NCI-H774 (cell line): ENCODE measurements at places on chromosomes 1 and 21.
A peak's percentile ranks its signal among the peaks of the same experiment; 100 is the strongest.

DNA sequence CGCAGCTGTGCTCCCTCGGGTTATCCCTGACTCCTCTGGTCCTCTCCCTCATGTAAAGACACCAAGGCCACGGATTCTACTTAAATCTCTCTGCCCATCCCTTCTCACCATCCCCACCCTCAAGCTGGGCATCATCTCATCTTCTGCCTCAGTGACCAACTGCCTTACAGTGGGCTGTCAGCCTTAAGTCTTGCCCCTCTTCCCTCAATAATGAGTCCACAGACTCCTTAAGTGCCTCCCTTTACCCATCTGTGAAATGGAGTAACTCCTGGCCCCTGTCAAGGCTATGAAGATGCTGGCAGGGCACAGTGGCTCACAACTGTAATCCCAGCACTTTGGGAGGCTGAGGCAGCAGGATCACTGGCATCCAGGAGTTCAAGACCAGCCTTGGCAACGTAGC, 12.1 kb downstream of the SH3BGRL3 start:
- DNase-seq, result no peak

- peak; percentile 92 for DNase-seq
Observed at GRCh38 chr1:88892357-88892877, 1.1 kb upstream of the GTF2B start.

GRCh38 chr1:58687516-58687915, 12.3 kb downstream of the MYSM1 start:
- no peak for DNase-seq

DNA sequence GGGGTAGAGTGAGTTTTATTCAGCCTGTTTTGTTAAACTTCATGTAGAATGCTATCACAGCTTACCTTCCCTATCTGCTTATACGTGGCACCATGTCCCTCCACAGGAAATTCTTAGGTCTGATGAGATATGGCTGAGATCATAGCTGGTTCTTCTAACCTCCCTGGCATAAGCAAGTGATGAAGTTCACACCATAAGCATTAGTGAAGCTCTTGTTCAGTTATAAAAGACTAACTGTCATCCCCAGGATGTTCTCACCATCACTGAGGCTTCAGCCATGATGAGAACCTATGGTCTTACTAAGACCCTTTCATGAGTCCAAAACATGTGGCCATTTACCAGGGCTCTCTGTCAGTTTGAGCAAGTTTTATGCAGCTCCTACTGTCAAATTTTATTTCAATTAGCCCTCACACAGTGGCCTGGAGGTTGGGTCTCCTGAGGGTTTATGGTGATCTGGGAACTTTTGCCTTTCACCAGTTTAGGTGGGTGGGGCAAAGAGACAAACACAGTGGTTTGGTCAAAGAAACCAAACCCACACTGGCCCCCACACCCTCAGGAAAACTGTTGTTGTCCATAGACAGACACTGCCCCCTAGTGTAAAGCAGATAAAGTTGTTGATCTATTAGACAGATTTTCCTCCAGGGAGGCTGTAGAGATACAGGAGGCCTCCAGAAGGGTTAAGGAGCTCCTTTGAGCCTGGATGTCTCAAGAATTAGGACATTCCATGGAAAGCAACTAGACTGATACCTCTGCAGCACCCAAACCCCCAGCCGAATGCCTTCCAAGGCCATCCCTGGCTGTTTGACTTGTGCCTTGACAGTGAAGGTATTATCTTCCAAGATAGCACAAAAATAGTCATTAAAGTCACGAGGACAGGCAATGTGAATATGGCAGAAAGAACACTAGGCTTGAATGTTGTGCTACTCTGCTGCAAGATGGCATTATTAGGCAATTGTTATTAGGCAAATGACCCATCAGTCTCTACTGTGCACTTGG, 5.0 kb downstream of the SLC22A15 start:
- DNase-seq, result peak; percentile 12

DNA sequence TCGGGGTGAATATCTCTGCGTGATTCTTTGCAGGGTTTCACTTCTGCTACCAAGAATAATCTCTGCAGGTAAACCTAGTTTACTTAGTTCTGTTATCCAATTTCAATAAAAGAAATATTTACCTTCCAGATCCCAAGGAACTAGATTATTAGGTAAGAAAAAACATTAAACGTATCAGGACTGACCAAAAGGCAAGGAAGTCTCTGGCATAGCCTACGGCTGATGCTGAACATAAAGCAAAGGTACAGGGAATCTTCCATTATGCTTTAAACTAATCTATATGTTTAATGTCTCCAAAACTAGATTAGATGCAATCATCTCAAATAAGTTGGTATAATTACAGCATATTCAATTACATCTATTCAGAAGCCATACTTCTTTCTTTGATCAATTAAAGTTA, 168.9 kb downstream of the KCNK2 start:
- no peak for DNase-seq

- DNase-seq, result peak; percentile 70
Observed at GRCh38 chr1:214439352-214440119, 111.9 kb downstream of the PTPN14 start.

- DNase-seq, result no peak
Observed at GRCh38 chr1:242425232-242425631, 99.3 kb downstream of the PLD5 start.

- peak; percentile 27 for DNase-seq
Observed at GRCh38 chr1:43414634-43415223, 25.0 kb downstream of the SZT2 start.

GRCh38 chr1:196640976-196641375, 10.9 kb upstream of the CFH start:
- no peak for DNase-seq

GRCh38 chr1:225651376-225651871, 1.5 kb downstream of the ENAH start:
- DNase-seq, result no peak

GRCh38 chr1:12080773-12081556, 17.9 kb downstream of the TNFRSF8 start:
- no peak for DNase-seq

- DNase-seq, result peak; percentile 36
Observed at GRCh38 chr1:23168445-23169194, at the start of gene LUZP1. LUZP1 (minus strand) TSS chr1:23168856.

GRCh38 chr1:222443566-222443965, 104.3 kb downstream of the HHIPL2 start:
- DNase-seq, result no peak

DNA sequence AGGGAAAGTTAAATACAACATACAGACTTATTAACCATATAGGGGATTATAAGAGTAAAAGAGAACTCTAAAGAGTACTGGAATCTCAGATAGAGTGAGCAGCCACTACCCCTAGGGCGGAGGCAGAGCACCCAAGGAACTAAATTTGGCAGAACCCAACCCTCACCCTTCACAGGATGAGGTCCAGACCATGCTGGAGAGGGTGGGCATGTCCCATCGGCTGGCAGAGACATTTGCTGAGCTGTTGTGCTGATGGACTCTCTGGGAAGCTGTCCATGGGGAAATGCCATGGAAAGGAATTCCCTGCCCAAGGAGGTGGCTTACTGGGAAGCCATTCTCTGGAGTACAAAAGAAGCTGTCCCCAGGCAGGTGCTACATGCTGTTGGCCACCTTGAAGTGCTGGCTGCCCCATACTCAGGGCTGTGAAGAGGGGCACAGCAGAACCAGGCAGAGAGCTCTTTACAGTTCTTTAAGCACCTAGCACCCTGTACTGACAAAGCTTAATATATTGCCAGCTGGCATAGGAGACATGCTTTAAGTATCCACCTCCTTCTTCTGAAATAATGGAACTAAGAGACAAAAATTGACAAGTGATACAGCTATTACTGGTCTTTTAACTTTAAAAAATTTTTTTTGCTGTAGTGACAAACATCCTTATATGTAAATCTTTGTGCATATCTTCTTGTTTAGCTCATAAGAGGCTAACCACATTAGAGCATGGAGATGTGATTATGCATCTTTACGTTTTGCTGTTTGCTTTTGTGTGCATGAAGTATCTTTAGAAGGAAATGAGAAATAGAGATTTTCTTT, 29.6 kb downstream of the TSNAX start:
- DNase-seq, result no peak

DNA sequence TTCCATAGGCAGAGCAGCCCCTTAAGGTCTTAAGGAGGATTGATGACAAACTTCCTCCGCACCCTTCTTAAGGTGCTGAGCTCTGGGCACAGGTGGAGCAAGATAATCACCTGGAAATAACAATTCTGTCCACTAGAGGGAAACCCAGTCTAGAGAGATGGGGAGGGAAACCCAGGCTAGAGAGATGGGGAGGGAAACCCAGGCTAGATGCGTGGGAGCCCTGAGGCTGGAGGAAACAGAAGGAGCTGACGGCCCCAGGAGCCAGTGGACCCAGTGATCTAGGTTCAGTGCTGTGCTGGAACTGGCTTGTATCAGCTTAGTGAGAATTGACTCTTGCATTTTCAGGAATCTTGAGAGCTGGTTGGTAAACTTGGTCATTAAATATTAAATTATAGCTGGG, 17.8 kb upstream of the MYCL start:
- peak; percentile 84 for DNase-seq

- DNase-seq, result no peak
Observed at GRCh38 chr1:196433000-196433399, 175.2 kb downstream of the KCNT2 start.

- no peak for DNase-seq
Observed at GRCh38 chr1:229561141-229561540, 2.6 kb upstream of the ABCB10 start.

- no peak for DNase-seq
Observed at GRCh38 chr1:13619909-13620308, 36.3 kb downstream of the PDPN start.

- DNase-seq, result no peak
Observed at GRCh38 chr21:27953340-27954045, 986.6 kb upstream of the ADAMTS5 start.

GRCh38 chr1:5818755-5819154, 173.5 kb downstream of the NPHP4 start:
- DNase-seq, result no peak

- no peak for DNase-seq
Observed at GRCh38 chr1:212351588-212352362, 62.9 kb downstream of the PACC1 start.

DNA sequence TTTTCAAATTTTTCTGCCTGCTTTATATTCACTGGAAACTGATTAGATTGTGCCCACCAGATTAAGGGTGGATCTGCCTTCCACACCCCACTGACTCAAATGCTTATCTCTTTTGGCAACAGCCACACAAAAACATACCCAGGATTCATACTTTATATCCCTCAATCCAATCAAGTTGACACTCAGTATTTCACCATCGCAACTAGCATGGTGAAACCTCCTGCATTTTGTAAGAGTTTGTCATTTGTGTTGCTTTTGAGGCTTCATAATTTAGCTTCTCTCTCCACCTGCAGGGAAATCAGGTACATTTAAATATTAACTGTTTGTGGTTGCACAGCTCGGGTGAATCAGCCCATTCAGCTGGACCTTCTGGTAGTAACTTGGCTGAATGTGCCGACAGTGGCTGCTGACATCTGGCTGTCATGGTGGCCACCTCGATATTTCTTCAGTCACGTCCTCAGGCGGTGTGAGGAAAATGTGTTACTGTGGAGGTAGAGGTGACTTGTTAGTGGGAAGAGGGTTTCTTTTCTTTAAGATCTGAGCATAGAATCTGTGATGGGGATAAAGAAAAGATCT, 224.0 kb downstream of the PTBP2 start:
- DNase-seq, result no peak

GRCh38 chr1:24206516-24207394, 19.7 kb upstream of the IFNLR1 start:
- DNase-seq, result no peak

GRCh38 chr1:43293896-43294760, 6.7 kb upstream of the TIE1 start:
- no peak for DNase-seq

- DNase-seq, result no peak
Observed at GRCh38 chr1:106998431-106999002, 58.0 kb upstream of the PRMT6 start.

DNA sequence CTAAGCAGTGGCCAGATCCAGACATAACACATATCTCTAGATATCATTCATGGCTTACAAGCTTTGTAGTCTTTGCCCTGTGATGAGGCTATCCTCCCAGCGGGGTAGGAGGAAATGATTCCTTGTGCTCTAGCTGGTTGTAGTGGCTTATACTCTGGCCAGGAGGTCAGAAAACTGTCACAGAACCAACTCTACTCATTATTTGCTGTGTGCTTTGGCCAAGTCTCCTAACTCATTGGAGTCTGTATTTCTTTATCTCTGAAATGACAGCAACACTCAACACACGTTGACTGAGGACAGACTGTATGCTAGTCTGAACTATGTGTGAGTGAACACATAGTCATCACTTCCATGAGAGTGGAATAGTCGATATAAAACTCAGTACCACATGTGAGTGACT, 116.7 kb upstream of the F3 start:
- no peak for DNase-seq

DNA sequence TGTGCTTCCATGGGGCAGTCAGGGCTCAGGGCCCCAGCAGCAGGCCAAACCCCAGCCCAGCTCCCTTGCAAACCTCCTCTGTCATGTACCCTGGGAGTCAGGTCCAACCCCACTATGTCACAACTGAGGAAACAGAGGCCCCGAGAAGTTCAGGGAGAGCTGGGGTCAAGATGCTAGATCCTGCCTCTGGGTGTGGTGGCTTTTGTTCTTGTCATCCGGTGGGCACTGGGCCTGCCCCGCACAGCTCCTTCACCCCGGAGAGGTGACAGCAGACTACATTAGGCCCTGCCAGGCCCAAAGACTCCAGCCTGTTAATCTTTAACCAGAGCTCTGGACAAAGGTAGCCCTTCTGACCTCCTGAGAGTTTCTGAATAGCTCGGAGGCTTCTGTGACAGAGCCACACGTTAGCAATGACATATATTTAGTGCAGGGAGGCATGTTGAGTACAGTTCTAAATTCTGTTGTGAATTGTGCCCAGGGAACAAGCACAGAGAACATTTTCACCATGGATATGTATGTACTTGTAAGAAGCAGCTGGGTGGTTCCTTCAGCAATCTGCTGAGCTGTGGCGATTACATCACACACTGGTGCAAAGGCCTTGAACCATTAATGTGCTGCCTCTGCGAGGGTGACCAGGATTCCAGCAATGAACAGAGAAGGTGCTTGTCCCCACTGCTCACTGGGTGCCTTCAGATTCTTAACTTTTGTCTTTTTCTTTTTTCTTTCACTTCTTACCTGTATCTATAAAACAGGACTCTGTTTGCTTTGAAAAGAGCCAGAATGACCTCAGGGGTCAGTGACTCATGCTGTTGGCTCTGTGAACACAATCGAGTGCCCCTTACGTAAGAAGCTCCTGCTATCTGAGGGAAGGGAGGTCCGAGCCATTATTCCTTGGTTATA, 102.8 kb downstream of the RHOU start:
- no peak for DNase-seq

DNA sequence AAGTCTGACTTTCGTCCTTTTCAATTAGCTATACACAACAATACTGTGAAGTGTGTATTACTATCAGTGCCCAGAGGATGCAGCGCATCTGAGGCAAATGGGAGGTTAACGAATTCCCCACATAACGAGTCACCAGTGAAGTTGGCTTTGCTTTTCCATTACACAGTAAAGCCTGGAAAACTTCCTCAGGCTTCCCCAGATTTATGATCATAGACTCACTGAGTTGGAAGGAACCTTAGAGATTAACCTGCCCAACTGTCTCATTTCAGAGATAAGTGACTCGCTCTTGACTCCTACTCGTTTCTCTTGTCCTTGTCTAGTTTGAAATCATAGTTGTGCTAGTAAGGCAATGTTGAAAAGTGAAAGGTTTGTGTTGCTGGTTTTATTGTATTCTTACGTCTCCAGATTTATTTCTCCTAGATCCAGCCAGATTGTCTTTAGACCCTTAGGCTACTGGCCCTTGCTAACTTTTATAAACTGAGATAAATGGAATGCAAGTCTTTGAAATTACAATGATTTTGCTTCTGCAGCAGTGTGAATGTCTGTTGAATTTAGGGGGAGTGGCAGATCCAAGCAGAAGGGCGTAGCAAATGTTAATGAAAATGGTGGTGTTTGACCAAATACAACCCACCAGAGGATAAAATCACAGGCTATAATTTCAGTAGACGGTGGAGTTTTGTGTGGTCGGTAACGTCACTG, 17.3 kb downstream of the S1PR1 start:
- DNase-seq, result no peak
